ENCODE measurements at places on chromosomes 4 and X.

DNA sequence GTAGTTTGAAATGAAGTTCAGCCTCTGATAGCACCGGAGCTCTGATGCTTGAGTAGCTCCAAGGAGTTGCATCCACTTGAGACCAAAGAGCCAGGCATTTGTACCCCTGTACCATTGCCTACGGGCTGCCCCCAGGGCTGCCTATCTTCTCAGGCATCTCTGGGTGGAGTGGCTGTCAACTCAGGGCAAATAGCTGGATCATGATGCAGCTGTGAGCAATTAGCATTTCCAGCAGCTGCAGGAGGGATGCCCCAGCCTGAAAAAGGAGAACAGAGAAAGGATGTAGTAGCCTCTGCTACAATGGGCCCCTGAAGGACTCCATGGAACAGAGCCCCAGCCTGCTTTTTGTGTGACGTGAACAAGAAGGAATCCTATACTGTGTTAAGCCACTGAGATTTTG is 492.6 kb downstream of the BCOR start:
- DNase-seq: no peak

- no peak for DNase-seq
These were observed 53.6 kb upstream of the RAP2C start for GRCh38 chrX:132272826-132273225.

GRCh38 chr4:97691111-97691605 is 452.1 kb downstream of the STPG2 start:
- DNase-seq: no peak

DNA sequence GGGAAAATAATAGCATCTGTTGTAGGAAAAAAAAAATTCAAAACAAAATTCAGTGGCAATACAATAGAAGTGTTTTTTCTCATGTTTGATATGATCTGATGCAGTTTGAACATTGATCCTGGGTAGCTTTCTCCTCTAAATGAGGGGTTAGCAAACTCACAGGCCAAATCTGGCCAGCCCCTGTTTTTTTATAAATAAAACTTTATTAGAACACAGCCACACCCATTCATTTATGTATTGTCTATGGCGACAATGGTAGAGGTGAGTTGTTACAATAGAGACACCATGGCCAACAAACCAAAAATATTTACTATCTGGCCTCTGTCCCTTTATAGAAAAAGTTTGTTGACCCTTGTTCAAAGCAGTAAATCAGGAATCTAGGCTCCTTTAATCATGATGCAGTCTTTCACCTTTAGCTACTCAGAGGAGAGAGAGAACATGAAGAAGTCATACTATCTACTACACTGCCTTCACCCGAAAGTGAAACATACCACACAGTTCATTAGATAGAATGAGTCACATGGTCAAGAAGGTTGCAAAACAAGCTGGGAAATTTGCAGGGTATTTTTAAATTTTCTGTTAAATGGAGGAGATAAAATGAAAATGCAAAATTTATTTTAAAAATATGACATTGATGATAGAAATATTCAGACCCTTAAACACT is 186.6 kb upstream of the MAOA start:
- DNase-seq: no peak

- DNase-seq: no peak
These were observed 210.7 kb downstream of the PRR32 start for GRCh38 chrX:127030016-127030748.

DNA sequence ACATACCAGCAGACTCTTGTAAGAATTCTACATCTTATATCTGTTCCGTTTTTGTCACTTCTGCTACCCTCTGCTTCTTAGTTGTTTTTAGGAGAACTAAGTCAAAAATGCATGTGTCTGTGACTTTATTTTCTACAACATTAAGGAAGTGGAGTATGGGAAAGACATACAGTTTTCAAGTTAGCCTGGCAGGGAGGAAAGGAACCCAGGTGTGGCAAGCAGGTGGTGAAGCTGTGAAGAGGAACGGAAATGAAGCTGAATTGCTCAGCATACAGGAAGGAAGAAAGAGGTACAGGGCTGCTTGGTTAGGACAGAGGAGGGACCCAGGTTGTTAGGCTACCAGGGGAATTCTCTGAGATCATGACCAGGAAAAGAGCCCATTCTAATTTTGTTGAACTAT is 9.4 kb downstream of the GPRIN3 start:
- no peak for DNase-seq

DNA sequence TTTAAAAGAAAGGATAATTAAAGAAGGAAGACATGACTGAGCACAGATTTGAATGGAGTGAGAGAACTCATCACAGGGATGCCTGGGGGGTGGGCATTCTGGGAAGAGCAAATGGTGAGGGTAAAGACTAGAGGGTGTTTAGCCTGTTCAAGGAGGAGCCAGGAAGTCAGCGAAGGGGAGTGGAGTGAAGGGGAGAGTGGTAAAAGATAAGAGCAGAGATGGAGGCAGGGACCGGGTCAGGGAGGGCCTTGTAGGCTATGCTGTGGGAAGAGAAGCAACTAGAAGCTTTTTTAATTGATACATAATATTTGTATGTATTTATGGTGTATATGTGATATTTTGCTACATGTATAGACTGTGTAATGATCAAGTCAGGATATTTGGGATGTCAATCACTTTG is 2.2 kb upstream of the VGLL1 start:
- DNase-seq: no peak

- no peak for DNase-seq
These were observed 185.9 kb downstream of the DHRSX start for GRCh38 chrX:2314831-2315365.

DNA sequence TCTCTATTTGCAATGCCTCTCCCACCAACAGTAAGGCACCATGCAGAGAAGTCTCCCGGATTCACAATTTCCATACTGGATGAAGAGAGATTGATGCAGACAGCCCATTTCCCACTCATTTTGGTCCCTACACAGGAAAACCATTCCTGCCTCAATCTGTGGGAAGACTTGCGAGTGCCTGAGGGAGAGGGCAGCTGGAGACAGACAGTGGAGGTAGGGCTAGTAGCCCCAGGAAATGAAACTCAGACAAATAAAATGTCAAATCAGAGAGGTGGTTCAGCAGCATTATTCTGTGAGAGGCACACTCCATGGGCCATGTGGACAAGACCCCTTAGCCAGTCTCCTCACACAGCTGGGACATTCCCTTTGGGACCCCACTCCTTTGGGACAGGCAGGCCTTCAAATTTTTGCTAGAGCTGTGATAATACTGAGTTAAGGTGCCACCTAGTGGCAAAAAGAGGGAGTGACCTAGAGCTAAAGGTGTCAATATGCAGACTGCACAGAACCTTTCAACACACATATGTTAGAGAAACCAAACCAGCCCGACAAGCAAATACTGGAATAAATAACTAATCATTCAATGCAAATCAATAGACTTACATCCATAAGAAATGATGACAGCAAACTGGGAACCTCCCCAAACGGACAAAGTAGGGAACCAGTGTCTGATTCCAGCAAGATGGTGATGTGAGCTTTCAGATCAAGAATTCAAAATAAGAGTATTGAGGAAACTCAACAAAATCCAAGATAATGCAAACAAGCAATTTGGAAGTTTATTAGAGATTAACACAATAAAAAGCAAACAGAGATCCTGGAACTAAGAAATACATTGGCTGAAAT is 1865.3 kb upstream of the AGA start:
- DNase-seq: no peak

- DNase-seq: no peak
These were observed 54.6 kb upstream of the TACR3 start for GRCh38 chr4:103774326-103774825.

GRCh38 chrX:118368398-118368797 is 22.5 kb downstream of the WDR44 start:
- DNase-seq: no peak

- no peak for DNase-seq
These were observed 46.9 kb upstream of the TAB3 start for GRCh38 chrX:30935985-30936384.

GRCh38 chr4:180041576-180041975 is 2201.6 kb upstream of the TENM3 start:
- DNase-seq: no peak

DNA sequence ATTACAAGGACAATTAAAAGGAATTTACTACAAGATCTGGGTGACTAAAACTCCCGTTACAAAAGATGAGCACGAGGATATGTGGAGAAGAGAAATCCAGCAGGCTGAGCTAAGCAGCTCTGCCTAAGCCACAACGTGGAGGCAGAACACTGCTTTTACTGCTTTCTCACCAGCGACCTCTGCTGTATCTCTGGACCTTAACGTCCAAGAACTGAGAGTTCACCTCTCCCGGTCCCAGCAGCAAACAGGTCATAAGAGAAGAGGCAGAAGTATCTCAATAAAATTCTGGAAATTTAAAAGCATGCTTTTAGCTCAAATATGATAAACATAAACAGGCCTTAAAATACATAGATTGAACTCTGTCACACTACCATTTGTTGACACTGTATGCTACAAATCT is 81.0 kb downstream of the ADGRA3 start:
- DNase-seq: no peak

DNA sequence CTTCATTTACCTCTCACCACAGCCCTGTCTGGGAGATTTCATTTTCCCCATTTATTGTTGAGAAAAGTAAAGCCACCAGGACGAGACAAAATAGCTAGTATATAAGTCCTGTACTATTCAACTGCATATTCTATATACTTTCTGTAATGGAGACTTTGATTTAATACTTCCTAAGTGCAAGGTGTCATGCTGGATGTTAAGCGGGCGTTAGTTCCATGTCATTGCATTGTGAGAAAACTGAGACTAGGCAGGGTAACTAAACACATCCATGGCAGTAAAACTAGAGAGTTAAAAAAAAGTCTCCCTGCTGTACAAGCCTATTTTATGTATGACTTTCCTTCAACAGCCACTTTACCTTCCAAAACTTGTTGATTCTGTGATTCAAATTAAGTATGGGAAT is 969.6 kb downstream of the STIM2 start:
- DNase-seq: no peak

- no peak for DNase-seq
These were observed 161.5 kb upstream of the SFRP2 start for GRCh38 chr4:153950100-153950979.

Data from activated T-cell treated with anti-CD3 and anti-CD28 coated beads, Interleukin-2, amount 50 U/mL, for 1 hour (primary cell).